ENCODE measurements at places on chromosomes 12 and 14. TPM values are rescaled to one million over a fixed set of nuclear protein-coding genes. Genes with fewer than 3 reads are reported as not detected.

The GOLT1B gene
- 15.0 TPM for total RNA-seq

The INHBE gene
- not detected for total RNA-seq

The MGAT4C gene
- under 0.01 TPM for total RNA-seq

The SERPINA12 gene
- not detected for total RNA-seq

The SLCO1B1 gene
- total RNA-seq, result not detected

The OAS1 gene
- total RNA-seq, result 13.5 TPM

The DTX1 gene
- 4.6 TPM for total RNA-seq

The FANCM gene
- 6.5 TPM for total RNA-seq

The MMP19 gene
- 0.22 TPM for total RNA-seq

The KIAA0586 gene
- total RNA-seq, result 13.3 TPM

The WSCD2 gene
- not detected for total RNA-seq

The KRT6C gene
- total RNA-seq, result not detected

The A2ML1 gene
- not detected for total RNA-seq

The NTF3 gene
- under 0.01 TPM for total RNA-seq

The ALG10 gene
- total RNA-seq, result 14.7 TPM

The SLC8A3 gene
- 0.60 TPM for total RNA-seq

The IFT43 gene
- total RNA-seq, result 22.6 TPM

The NTN4 gene
- total RNA-seq, result 216 TPM

The HOXC6 gene
- not detected for total RNA-seq

The KLRB1 gene
- total RNA-seq, result not detected

The BEST3 gene
- under 0.01 TPM for total RNA-seq

The LRRIQ1 gene
- under 0.01 TPM for total RNA-seq

The TM7SF3 gene
- 99.0 TPM for total RNA-seq

The CDC42BPB gene
- 104 TPM for total RNA-seq

The KRT83 gene
- not detected for total RNA-seq

The ALDH1L2 gene
- total RNA-seq, result 0.20 TPM

The RPAP3 gene
- 5.8 TPM for total RNA-seq

The KRT3 gene
- not detected for total RNA-seq

The GPRC5D gene
- not detected for total RNA-seq

The ANO2 gene
- total RNA-seq, result 84.1 TPM

The RIC8B gene
- 8.7 TPM for total RNA-seq

The TAS2R8 gene
- not detected for total RNA-seq
